ENCODE measurements at places on chromosomes 12 and 14. TPM values are rescaled to one million over a fixed set of nuclear protein-coding genes. Genes with fewer than 3 reads are reported as not detected.

DNA sequence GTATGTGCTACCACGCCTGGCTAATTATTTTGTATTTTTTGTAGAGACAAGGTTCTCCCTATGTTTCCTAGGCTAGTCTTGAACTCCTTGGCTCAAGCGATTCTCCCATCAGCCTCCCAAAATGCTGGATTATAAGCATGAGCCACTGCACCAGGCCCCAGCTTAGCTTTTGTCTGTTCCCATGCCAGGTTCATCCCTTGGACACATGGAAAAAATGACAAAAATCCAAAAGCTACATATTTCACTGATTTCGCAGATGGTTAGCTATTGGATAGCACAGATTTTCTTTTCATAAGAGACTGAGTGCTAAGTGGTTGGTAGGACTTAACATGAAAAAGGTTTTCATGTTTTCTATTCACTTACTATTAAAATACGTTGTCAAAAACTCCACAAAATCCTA, 286.6 kb upstream of the KITLG start:
- no peaks in the 10 kb centered on the region for H3K36me3 ChIP-seq
- no peak overlapping the region for H3K27ac ChIP-seq
- H3K4me3 ChIP-seq: no peak overlapping the region
- DNase-seq: no peak

DNA sequence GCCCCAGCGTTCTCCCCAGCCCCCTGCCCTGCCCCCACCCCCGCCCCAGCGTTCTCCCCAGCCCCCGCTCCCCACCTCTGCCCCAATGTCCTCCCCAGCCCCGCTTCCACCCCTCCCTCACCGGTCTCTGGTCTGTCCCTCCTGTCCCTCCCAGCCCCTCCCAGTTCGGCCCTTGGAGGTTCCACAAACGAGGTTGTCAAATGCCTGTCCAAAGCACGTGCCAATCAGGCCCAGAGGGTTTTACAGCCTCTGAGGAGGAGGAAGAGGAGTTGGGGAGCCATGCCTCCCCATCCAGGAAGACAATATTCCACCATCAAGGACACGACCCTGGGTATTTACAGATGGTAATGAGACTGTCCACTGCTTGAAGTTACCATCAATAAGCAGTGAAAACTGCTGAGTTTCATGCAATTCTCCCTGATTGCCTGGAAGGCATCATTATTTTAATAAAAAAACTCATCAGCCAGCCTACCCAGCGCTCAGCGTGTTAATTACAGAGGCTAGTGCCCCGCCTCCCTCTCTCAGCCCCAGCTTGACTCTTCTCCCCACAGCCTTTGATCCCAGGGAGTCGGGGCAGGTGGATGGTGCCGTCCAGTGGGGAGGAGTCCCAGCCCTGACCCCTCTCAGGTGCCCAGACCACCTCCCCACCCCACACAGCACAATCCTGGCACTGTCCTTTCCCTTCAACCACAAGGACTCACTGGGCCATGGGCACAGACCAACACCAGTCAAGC, 30.6 kb upstream of the C14orf180 start:
- H3K27me3 ChIP-seq: no peaks in the 10 kb centered on the region
- no peak overlapping the region for H3K4me3 ChIP-seq
- H3K27ac ChIP-seq: no peak overlapping the region

The PLEK2 gene
- total RNA-seq: 1.4 TPM

The SLC17A8 gene
- 0.40 TPM for total RNA-seq

The GRIP1 gene
- 42.8 TPM for total RNA-seq

GRCh38 chr14:46197856-46198255, 453.7 kb downstream of the RPL10L start:
- H3K36me3 ChIP-seq: no peaks in the 10 kb centered on the region
- DNase-seq: no peak
- H3K27me3 ChIP-seq: no peaks in the 10 kb centered on the region
- H3K4me1 ChIP-seq: no peaks in the 10 kb centered on the region
- no peak overlapping the region for H3K4me3 ChIP-seq

DNA sequence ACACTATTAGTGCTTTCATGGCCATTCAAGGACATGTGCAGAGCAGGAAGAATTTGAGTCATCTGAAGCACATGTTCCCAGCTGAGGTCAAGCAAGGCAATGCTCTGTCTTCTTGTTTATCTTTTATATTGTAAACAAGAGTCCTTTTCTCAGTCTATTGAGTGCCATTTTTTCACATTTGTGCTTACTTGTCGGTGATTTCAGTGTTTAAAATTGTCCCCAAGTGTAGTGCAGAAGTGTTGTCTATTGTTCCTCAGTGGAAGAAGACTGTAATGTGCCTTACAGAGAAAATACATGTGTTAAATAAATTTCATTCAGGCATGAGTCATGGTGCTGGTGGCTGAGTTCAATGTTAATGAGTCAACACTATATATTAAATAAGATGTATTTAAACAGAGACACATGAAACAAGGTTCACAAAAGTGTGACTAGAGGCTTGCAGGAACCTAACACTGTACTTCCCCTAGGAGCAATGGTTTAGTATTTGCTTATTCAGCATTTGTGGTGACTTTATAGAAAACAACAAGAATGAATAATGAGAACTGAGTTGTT, 391.1 kb downstream of the LRIG3 start:
- H3K36me3 ChIP-seq: no peaks in the 10 kb centered on the region
- H3K4me3 ChIP-seq: no peak overlapping the region
- DNase-seq: no peak
- no peak overlapping the region for H3K27ac ChIP-seq

DNA sequence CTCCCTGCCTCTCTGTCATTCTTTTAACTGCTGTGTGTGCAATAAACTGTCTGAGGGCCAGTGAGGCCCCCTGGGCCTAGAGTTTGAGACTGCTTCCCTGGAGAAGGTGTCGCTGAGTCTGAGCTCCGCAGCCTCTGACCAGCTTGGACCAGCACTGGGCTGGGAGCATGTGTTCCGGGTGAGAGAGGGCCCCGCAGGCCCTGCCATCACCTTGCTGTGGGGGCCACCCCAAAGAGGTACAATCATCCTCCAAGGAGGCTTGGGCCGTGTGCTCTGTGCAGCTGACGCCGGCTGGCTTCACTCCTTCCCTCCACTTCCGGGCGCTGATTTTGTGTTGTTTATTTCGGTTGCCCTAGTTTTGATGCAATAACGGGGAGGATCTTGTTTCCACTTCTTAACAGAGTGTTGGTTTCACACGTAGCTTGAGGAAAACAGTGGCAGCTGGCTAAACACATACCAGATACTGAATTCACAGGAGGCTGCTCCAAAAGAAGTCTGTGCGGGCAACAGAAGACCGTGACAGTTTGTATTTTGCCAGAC, 121.6 kb downstream of the TMEM132C start:
- H3K27ac ChIP-seq: no peak overlapping the region
- H3K27me3 ChIP-seq: peaks cover 52% of the 10 kb centered on the region
- H3K36me3 ChIP-seq: no peaks in the 10 kb centered on the region
- no peak overlapping the region for H3K4me3 ChIP-seq

GRCh38 chr12:61111218-61111617, 1149.0 kb upstream of the USP15 start:
- H3K27me3 ChIP-seq: no peaks in the 10 kb centered on the region
- H3K4me3 ChIP-seq: no peak overlapping the region
- no peaks in the 10 kb centered on the region for H3K4me1 ChIP-seq
- no peaks in the 10 kb centered on the region for H3K36me3 ChIP-seq

- no peaks in the 10 kb centered on the region for H3K4me1 ChIP-seq
- H3K27me3 ChIP-seq: no peaks in the 10 kb centered on the region
- no peaks in the 10 kb centered on the region for H3K36me3 ChIP-seq
Measured at GRCh38 chr12:82187011-82187410, 171.2 kb downstream of the CCDC59 start.

- DNase-seq: peak; percentile 86
- no peaks in the 10 kb centered on the region for H3K27me3 ChIP-seq
- H3K4me1 ChIP-seq: peaks cover 15% of the 10 kb centered on the region
- H3K36me3 ChIP-seq: no peaks in the 10 kb centered on the region
Measured at GRCh38 chr14:65222440-65222858, 120.1 kb upstream of the MAX start.

The KHNYN gene
- 45.6 TPM for total RNA-seq

The NKX2-1 gene
- total RNA-seq: 0.62 TPM

DNA sequence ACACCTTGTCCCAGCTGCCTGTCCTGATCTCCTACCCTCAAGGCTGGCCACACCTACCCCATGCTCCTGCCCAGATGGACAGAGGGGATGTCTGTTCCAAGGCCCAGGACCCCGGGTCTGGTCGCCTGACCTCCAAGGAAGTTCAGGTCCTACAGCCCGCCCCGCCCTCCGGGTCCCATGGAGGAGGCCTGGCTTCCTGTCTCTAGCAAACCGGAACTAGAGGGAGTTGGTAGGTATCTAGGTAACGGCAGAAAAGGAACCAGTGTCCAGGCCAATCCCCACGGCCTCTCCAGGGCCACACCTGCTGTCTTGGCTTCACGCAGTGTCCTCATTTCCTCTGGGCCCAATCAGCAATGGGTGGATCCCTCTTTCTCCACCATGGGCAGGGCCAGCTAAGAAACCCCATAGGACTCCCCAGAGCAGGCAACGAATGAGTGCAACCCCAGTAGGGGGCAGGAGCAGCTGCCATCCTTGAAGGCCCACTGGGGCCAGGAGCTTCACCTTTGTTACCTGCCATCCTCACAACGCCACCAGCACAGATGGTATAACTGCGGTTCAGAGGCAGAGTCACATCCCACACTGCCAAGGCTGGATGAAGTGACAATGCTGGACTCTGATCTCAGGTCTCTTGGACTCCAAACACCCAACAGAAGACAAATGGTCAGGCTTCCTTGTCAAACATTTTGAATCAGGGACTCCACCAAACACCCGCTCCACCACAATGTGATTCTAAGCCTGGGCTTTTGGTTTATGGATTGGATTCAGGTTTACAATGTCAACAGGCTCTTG, 25.1 kb upstream of the RPLP0 start:
- peaks cover 57% of the 10 kb centered on the region for H3K4me1 ChIP-seq
- DNase-seq: no peak
- peak overlapping the region; percentile 1 for H3K27ac ChIP-seq
- peaks cover 49% of the 10 kb centered on the region for H3K36me3 ChIP-seq
- H3K27me3 ChIP-seq: no peaks in the 10 kb centered on the region

DNA sequence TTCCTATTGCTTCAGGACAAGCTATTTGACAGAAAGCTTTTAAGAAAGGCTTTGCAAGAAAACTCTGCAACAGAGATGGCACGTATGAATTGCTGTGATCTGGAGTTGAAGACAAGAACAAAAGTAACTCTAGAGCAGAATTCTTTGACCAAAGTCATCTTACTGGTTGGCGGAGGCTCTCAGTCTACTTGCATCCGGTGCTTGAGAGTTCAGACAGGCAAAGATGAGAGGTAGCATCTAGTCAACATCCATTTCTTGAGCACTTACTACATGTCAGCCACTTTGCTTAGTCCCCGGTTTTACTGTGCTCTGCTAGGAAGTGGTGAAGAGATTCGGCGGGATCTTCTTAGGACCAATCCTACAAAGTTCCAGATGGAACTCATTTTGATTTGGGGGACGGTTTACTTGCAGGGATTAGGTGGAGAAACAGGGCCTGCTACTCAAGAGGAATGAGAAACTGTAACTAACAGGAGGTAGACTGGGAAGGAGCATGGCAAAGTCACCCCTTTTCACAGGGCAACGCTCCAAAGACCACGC, 404 bp upstream of the CCDC91 start:
- no peak for DNase-seq
- no peak overlapping the region for H3K27ac ChIP-seq
- H3K4me3 ChIP-seq: peak overlapping the region; percentile 93
- H3K36me3 ChIP-seq: no peaks in the 10 kb centered on the region
- no peaks in the 10 kb centered on the region for H3K4me1 ChIP-seq

The ZC2HC1C gene
- 2.2 TPM for total RNA-seq

GRCh38 chr14:63248211-63248610, 44.0 kb downstream of the RHOJ start:
- no peak overlapping the region for H3K27ac ChIP-seq
- H3K36me3 ChIP-seq: no peaks in the 10 kb centered on the region
- no peak for DNase-seq
- no peaks in the 10 kb centered on the region for H3K4me1 ChIP-seq
- no peak overlapping the region for H3K4me3 ChIP-seq
- H3K27me3 ChIP-seq: no peaks in the 10 kb centered on the region

The ZNF219 gene
- 50.5 TPM for total RNA-seq

The LBHD2 gene
- not detected for total RNA-seq

- H3K27ac ChIP-seq: peak overlapping the region; percentile 34
- peaks cover 31% of the 10 kb centered on the region for H3K27me3 ChIP-seq
- peak; percentile 73 for DNase-seq
- no peaks in the 10 kb centered on the region for H3K4me1 ChIP-seq
Measured at GRCh38 chr14:67240168-67240932, 885 bp upstream of the PALS1 start.

DNA sequence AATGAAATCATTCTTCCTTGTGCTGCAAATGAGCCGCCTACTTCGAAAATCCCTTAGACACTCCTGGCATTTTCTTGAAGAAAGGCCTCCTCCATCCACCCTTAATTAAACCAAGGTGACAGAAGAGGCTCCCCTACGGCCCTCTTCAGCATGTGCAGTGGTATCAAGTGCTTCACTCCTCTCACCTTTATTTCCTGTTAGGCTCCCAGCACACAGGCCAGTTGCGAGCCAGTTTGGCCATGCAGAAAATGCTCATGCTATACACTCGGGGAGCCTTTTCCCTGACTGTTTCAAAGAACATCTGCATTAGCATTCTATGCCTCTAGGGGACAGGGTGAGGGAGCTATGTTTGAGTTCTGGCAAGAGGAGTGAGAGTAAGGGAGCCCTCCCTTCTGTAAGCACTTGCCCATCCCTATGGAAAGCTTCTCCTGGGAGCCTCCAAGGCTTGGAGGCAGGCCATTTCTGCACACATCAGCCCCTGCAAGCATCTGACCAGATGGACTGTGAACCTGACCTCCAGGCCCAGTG, 291.5 kb downstream of the RPS29 start:
- H3K4me3 ChIP-seq: no peak overlapping the region
- no peaks in the 10 kb centered on the region for H3K36me3 ChIP-seq
- DNase-seq: peak; percentile 51
- no peaks in the 10 kb centered on the region for H3K27me3 ChIP-seq
- no peak overlapping the region for H3K27ac ChIP-seq
- no peaks in the 10 kb centered on the region for H3K4me1 ChIP-seq

DNA sequence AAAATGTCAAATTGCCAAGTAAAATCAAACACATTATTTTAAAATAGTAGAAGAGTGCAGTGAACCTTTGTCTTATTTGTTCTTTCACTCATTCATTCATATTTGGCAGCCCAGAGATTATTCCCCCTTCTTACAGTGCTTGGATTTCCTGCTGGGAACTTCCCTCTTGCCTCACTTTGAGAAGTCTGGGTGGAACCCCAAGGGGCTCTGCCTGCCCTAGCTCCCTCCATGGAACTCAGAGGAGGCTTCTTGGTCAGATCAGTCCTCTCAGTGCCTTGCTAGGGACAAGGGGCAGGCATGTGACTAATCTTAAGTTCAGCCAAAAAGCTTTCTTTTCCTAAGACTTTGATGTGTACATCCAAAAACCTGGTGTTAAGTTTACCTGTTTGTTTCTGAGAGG, 84.7 kb upstream of the OVCH1 start:
- DNase-seq: no peak
- H3K27me3 ChIP-seq: no peaks in the 10 kb centered on the region
- H3K4me3 ChIP-seq: no peak overlapping the region
- no peaks in the 10 kb centered on the region for H3K4me1 ChIP-seq
- H3K36me3 ChIP-seq: peaks cover 16% of the 10 kb centered on the region

The OR6J1 gene
- not detected for total RNA-seq

The PSMD9 gene
- total RNA-seq: 50.9 TPM

- no peak overlapping the region for H3K4me3 ChIP-seq
- H3K4me1 ChIP-seq: peaks cover 15% of the 10 kb centered on the region
- H3K27ac ChIP-seq: no peak overlapping the region
- H3K27me3 ChIP-seq: no peaks in the 10 kb centered on the region
- no peak for DNase-seq
Measured at GRCh38 chr14:69624136-69624535, 12.7 kb downstream of the SUSD6 start.

- peak overlapping the region; percentile 99 for H3K4me3 ChIP-seq
- H3K27me3 ChIP-seq: peaks cover 22% of the 10 kb centered on the region
- no peak for DNase-seq
- H3K4me1 ChIP-seq: no peaks in the 10 kb centered on the region
Measured at GRCh38 chr12:71755146-71755892, 656 bp downstream of the RAB21 start.

The RPL36AL gene
- total RNA-seq: 138 TPM

All from endodermal cell (in vitro differentiated cells).